Aorta (tissue), 5 donors: ENCODE measurements at places on chromosomes 11 and 22. TPM values are rescaled to one million over a fixed set of nuclear protein-coding genes. Genes with fewer than 3 reads are reported as not detected.

GRCh38 chr11:94790661-94791180 is 22.6 kb downstream of the AMOTL1 start:
- DNase-seq = no peak

GRCh38 chr22:27853424-27853823 is 51.9 kb upstream of the MN1 start:
- no peak for DNase-seq

GRCh38 chr11:65575568-65576231 is at the start of gene EHBP1L1:
Gene EHBP1L1 (plus strand): TSS chr11:65576053. CDS start chr11:65576303, 250 bp downstream.
- DNase-seq = peak; percentile 86

The B3GAT1 gene
- 0.39 TPM for total RNA-seq
